Astrocyte of the spinal cord (primary cell): ENCODE measurements at places on chromosomes 16 and 17.

GRCh38 chr17:79841369-79842135 is 2.3 kb upstream of the CBX4 start:
- DNase-seq: no peak

DNA sequence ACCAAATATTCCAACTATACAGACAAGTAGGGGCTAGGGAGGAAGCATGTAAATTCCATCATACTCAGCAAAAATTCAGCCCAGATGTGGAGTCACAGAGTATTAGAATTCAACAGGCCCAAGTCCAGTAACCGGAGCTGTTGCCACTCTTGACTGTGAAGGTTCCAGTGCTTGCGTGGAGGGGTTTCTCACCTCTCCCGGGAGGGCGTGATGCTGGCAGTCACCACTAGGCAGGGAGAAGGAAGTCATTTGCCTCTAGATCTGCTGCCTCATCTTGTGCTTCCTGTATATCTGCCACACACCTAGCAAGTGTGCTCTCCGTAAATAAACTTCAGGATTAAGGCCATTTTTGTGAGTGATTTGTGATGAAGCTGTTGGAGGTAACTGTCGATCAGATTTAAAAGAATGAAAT is 1.0 kb upstream of the CKLF start:
- no peak for DNase-seq

DNA sequence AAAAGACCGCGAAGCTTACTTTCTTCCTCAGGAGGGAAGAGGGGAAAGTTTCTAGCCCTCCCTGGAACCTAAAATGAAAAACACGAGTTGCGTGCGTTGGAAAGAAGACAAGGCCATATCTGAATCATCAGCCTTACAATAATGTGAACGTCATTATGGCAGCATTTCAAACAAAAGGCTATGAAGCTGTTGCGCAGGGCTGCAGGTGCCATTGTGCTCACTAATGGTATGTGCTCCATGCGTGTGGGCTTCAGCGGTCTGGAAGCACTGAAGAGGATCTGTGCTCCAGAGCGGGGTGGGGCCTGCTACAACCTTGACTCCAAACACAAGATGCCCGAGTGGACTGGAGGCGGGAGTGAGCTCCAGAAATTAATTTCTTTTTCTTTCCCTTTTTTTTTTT is 12.1 kb upstream of the CYB5B start:
- DNase-seq: peak; percentile 80

DNA sequence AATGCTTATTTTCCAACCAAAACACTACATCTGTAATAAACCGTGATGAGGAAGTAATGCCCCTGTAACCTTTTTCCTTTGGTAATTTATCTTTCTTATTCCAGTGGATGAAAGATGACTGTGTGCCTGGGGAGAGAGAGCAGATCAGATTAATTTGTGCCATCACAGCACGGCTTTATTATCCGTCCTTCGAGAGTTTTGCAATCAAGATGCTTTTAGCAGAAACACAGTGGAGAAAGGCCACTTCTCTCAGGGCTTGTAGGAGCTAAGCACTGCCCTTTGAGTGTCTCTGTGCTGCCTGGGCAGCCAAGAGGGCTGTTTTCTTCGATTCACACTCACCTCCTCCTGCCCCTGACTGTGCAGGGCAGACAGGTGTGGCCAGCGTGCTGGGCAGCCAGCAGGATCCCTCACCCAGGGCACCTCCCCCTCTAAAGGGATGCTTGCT is 190.2 kb downstream of the PRKCA start:
- DNase-seq: no peak

DNA sequence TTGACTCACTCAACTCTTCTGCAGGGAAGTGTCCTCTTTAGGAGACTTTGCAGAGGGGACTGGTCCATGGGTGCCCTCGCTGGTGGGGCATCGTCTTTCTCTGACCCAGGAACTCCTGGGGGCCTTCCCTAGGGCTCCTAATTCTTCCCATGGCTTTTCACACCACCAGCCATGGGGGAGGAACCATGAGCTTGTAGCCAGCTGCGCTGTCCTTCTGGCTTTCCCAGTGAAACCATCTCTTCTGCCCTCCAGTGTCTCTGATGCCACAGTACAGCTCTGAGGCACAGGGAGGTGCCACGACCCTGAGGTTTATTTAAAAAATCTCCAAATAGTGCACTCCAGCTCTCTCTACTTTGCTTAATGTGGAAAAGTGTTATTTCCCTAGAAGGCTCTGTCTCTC is 78.6 kb downstream of the SDR42E1 start:
- DNase-seq: no peak

- DNase-seq: peak; percentile 25
Measured at GRCh38 chr17:55567240-55568214, 56.3 kb upstream of the SMIM36 start.

GRCh38 chr16:1220841-1221627 is 4.0 kb downstream of the TPSG1 start:
- DNase-seq: no peak

GRCh38 chr17:56771975-56772374 is 61.7 kb downstream of the C17orf67 start:
- no peak for DNase-seq

GRCh38 chr17:40978575-40979151 is 5.5 kb downstream of the KRT40 start:
- no peak for DNase-seq

- peak; percentile 91 for DNase-seq
Measured at GRCh38 chr17:7836596-7837407, 2.8 kb downstream of the KDM6B start.

DNA sequence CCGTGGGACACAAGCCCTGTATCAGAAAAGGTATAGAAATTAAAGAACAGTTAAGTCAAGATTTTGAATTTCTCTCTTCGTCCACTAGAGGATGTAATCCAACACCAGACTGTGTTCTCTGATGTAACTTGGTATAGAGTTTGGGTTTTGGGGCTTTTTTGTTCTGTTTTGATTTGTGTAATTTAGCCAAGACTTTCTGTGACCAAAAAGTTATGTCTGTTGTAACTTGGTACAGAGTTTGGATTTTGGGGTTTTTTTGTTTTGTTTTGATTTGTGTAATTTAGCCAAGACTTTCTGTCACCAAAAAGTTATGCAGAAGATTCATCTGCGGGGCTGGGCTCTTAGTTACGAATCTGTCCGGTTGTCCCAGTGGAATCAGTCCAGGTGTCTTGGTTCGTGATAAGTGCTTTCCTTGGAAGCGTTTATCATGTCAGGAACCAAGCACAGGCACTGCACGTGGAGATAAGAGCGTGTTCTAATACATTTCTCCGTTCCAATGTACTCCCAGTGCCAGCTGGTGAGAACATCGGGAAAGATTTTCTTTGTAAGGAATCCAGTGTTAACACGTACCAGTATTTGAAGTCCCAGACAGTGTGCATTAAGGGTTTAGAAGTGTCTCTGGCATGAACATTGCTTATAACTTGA is 44.1 kb upstream of the SEC14L1 start:
- DNase-seq: peak; percentile 60

- DNase-seq: no peak
Measured at GRCh38 chr17:74573169-74573568, 5.9 kb upstream of the CD300H start.

GRCh38 chr17:3693829-3694231 is 2.1 kb downstream of the P2RX5 start:
- DNase-seq: no peak

DNA sequence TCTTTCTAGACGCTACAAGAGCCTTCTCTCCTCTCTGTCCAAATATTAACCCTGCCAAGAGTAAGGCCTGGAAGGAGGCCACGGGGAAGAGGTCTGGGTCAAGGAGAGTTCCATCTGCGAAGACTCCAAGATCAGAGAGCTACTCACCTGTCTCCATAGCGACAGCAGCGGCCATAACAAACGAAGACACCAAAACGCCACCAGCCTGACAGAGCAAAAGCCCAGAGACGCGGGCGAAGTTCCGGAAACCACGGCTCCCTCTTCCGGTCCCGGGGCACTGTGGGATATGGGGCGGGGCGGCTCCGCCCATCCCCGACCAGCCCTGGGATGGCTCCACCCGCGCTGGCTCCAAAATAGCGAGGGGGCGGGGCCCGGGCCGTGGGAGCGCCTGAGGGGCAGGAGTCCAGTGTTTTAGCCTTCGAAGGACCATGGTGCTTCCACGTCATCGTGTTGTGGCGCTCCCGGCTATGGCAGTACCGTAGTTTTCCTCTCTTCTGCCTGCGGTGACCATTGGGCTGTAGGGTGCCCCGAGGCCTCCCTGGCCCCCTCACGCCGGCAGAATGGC is at the start of the genes C17orf100 and MED31:
C17orf100 (plus strand) TSS at position 409 of the 565 bp plus-strand sequence; CDS start at position 561, 152 bp downstream.
MED31 (minus strand) TSS at position 252 of the 565 bp plus-strand sequence; CDS start at position 175, 77 bp downstream.
- DNase-seq: peak; percentile 90
